CD8-positive, alpha-beta memory T cell (primary cell): ENCODE measurements at places on chromosomes 2 and 18. TPM values are rescaled to one million over a fixed set of nuclear protein-coding genes. Genes with fewer than 3 reads are reported as not detected.

DNA sequence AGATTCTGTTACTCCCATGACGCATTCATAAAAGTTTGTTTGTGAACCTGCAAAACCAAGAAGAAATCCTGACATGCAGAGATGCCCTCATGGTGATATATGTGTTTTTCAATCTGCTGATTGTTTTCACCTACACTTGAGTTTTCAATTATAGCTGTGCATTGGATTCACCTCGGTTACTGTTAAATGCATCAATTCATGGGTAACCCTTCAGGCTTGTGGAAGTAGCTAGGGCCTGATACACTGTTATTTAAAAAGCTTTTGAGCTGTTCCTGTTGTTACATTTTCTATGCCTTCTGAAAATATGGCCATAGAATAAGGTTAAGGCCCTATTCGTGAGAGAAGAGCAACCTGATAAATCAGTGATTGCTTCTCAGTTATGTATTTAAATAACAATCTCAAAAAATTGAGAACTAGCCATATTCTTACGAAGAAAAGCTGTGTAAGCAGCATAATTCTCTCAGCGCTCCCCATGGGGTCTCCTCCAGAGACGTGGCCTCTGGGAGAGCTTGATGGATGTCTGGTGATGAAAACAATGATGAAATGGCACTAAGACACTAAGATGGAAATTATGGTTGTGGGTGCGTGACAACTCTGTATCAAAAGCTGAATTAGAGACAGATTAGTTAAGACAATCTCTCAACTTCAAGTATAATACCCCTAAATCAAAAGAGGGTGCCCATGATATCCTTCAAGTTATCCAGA lies 60.5 kb downstream of the RIT2 start:
- DNase-seq: no peak

DNA sequence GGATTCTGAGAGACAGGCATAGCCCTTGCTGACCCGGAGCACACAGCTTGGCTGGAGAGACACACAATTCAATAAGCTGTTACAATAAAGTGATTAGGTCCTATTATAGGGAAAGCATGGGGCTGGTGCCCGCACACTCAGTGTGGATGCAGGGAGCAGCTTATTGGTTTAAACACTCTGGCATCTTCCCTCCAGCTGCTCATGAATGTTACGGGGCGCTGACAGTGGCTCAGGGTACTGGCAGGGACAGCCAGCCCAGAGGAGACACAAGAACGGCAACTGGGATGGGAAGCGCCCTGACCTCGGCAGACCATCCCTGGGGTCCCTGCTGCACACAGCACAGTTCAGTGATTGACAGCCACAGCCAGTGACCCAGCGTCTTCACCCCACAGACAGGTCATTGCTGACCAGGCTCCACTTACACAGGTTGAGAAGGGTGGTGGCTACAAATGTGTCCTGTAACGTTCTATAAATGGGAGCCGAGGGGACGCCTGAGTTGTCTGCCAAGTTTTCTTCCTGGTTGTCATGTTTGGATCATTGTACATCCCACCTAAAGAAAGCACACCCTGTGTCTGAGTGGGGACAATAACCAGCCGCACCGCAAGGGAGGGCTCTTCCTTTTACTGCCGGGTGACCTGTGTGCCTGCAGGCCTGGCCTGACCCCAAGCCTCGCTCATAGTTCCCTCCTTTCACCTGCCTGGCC lies 60.3 kb downstream of the SH3BP4 start:
- no peak for DNase-seq

GRCh38 chr2:217990389-217990788 lies 12.4 kb downstream of the TNS1 start:
- no peak for DNase-seq

DNA sequence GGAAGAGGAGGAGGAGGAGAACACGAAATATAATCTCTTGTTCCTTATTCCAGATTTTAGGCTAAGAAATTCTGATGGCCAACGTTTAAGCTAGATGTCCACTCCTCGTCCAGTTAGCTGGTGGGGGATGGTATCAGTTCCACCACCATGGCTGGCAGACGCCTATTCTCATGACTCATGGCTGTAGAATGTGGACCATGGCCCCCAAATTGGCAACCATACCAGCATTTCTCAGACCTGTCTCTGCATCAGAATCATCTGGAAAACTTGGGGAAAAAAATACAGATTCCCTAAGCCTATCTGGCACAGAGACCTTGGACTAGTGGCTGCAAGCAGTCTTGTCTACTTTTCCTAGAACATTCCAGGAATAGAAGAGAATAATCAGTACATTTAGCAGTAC lies 267.7 kb upstream of the SIX2 start:
- no peak for DNase-seq

DNA sequence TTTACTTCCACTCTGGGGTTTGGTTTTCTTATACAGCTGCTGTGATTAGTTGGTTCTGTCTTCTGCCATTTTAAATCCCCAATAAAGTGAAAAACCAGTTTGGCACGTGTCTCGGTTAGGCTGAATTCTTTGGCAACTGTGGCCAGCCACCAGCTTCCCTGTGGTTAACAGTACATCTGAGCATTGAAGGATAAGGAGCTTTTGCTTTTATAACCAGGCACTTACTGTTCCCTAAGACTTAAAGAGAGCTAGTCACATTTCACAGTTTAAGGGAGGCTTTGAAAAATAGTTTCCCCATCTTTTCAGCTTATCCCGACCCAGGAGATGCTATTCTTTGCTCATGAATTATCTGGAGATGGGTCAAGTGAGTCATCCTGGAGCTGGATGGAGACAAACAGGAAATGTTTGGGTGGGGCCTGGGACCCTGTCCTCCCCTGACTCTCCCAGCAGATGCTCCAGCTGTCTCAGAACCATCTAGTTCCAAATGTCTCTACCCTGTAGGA lies 57.3 kb upstream of the EML6 start:
- DNase-seq: no peak

DNA sequence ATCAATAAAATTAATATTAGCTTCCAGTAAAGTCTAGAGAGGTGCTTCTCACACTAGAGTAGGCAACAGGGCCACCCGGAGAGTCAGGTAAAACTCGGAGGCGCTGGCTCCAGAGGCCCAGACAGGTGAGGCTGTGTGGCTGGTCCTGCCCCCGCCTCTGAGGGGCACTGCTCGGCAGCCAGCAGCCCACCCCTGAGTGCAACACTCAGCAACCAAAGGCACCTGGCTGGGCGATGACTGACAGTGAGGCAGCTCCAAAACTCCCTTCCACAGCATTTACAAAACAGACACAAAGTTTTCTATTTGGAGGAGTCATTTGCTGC lies 138.8 kb upstream of the ID2 start:
- DNase-seq: peak; percentile 30

GRCh38 chr18:44683556-44683955 lies 2.9 kb downstream of the SETBP1 start:
- no peak for DNase-seq

DNA sequence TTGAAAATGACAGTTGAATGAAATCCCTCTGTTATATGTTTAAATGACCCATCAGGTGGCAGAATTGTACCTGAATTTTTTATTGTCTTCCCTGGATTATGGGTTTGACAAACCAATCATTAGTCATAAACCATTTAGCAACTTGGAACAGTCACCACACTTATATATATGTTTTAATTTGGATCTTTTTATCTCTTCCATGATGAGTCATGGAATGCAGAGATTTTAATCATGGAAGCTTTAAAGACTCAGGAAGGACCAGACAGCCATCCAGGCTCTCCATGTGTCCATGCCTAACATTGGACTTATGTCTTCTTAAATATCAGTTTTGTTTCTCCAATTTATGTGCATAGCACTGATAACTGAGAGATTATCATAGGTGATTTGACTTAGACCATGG lies 188.3 kb upstream of the ZSWIM2 start:
- no peak for DNase-seq

DNA sequence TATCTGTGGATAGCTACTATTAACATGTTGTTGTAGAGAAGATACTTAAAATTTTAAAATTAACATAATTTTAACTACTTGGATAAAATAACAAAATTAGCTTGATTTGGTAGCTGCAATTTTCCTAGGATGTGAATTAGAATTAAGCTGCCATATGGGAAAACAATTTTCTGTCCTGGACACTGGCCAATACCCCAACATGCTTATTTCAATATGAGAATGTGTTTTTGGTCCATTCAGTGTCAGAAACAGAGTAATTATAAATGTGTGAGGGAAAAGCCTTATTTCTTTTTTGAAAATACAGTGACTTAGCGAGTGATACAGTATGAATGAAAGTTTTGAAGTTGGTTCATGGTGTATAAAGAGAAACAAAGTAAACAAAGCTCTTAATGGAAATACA lies 948.3 kb upstream of the GYPC start:
- DNase-seq: no peak

DNA sequence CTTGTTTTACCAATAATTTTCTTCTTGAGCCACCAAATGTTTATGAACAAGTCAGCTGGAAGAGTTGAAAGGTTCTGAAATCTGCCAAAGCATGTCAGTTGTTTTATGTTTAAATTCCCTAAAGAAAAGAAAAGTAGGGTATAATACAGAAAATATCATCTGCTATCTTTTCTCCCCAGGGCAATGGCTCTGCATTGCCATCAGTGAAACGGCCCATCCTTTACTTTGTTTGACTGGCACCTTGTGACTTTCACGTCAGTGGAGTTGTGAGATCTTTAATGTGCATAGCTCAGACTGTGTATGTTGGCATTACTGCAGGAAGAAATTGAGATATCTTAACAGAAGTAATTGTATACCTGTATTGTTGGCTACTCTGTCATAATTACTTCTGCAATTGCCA lies 239.9 kb downstream of the THSD7B start:
- no peak for DNase-seq

- DNase-seq: no peak
Observed at GRCh38 chr2:109185821-109186570, 57.0 kb downstream of the SH3RF3 start.

DNA sequence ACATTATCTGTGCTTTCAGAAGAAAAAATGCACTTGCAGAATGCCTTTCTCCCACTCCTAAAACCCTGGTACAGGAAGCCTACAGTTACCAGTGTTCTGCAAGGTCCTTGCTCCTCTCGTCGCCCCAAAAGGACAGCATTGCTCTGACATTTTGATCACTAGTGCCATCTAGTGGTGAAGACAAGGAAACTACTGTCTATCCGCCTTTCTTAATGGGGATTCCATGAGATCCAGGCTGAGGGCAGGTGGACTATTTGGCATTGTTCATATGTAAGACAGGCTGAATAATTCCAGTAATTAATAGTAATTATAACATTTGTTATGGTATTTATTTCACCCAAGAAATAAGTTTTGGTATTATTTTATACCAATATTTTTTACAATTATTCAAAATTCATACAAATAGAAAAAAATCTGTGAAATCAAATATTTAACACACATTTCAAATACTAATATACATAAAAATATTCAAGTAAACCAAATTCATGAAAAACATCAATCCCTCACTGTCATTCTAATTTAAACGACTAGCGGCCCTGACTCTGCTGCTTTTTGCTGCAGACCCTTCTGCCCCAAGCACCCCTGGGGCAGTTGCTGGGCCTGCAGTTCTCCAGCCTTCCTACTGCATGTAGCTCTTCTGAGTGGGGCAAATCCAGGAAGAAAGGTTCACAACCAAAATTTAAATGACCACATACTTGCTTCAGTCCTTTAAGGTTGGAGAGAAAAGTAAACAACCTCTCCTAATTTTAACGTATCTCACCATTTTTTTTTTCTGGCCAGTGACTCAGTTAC lies 19.0 kb downstream of the TPGS2 start:
- peak; percentile 60 for DNase-seq

- no peak for DNase-seq
Observed at GRCh38 chr2:152028182-152028862, 70.5 kb downstream of the CACNB4 start.

DNA sequence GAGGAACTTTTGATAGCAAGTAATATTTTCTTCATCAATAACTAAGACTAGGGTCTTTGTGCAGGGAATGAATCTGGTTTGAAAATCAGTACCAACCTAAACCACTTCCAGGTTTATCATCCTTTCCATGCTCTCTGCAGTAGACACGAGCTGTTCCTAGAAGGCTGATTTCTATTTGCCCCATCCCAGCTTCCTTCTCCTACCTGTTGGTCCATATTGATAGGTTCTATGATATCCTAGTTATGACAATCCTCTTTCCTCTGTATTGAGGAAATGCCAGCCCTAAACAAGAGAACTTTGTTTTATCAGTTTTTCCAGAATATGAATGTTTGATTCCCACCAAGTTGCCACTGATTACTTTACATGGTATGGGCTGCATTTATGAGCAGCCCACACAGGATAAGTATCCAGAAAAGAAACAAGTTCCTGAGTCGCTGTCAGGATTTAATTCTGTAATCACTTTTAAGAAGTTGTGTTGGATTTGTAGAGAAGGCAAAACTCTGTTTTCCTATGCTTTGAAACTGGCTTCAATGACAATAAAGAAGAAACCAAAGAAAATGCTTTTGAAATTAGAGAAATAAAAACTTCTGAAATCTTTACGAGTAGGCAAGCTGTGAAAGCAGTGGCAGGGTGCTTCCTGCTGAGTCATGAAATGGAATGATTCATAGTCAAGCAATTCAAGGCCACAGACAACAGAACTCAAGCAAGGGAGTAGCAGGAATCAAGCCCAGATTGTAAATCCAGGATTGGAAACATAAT lies 37.3 kb upstream of the TANK start:
- no peak for DNase-seq

- no peak for DNase-seq
Observed at GRCh38 chr2:100988630-100989417, 13.3 kb upstream of the RPL31 start.

DNA sequence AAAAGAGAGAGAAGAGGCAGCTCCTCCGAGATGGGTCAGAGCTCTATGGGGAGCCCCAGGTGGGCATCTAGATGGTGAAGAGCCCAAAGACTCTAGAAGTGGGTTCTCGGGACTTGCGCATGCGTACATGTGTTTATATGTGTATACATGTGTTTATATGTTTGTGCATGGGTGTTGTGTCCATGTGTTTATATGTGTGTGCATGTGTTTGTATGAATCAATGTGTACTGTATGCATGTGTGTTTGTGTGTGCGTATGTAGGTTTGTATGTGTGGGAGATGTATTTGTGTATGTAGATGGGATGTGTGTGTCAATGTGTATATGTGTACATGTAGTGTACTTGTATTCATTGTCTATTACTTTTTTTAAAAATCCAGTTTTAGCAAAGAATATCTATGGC lies 25.6 kb downstream of the DNPEP start:
- no peak for DNase-seq

- DNase-seq: no peak
Observed at GRCh38 chr2:9885036-9885684, 41.9 kb downstream of the TAF1B start.

- DNase-seq: no peak
Observed at GRCh38 chr2:150824118-150824517, 336.7 kb upstream of the RND3 start.

- no peak for DNase-seq
Observed at GRCh38 chr18:7104649-7105048, 12.9 kb downstream of the LAMA1 start.

- no peak for DNase-seq
Observed at GRCh38 chr2:207867905-207868304, 98.2 kb upstream of the FZD5 start.

- no peak for DNase-seq
Observed at GRCh38 chr2:217941886-217942728, 60.7 kb downstream of the TNS1 start.

GRCh38 chr2:102481931-102482330 lies 8.9 kb downstream of the SLC9A4 start:
- no peak for DNase-seq

GRCh38 chr2:31082002-31082401 lies 56.2 kb downstream of the GALNT14 start:
- no peak for DNase-seq

- DNase-seq: no peak
Observed at GRCh38 chr2:85235281-85235680, 92.5 kb downstream of the TGOLN2 start.

KRTCAP3 gene
- 0.71 TPM for polyA plus RNA-seq

TCF23 gene
- not detected for polyA plus RNA-seq

CAD gene
- polyA plus RNA-seq: 27.0 TPM

CENPA gene
- 0.70 TPM for polyA plus RNA-seq

RBMS1 gene
- polyA plus RNA-seq: 130 TPM

CLEC4F gene
- not detected for polyA plus RNA-seq

C18orf54 gene
- 1.1 TPM for polyA plus RNA-seq
